Left lung (tissue), 14 donors: ENCODE measurements at places on chromosomes 1 and 21. TPM values are rescaled to one million over a fixed set of nuclear protein-coding genes. Genes with fewer than 3 reads are reported as not detected.

GRCh38 chr21:42094811-42095210 lies 23.7 kb downstream of the UMODL1 start:
- H3K4me3 ChIP-seq, result no peak overlapping the region
- no peaks in the 10 kb centered on the region for H3K36me3 ChIP-seq
- H3K27ac ChIP-seq, result no peak overlapping the region
- no peaks in the 10 kb centered on the region for H3K27me3 ChIP-seq
- no peak for DNase-seq

- no peaks in the 10 kb centered on the region for H3K4me1 ChIP-seq
- DNase-seq, result no peak
- H3K27ac ChIP-seq, result no peak overlapping the region
- H3K27me3 ChIP-seq, result no peaks in the 10 kb centered on the region
- H3K36me3 ChIP-seq, result no peaks in the 10 kb centered on the region
- H3K4me3 ChIP-seq, result no peak overlapping the region
These were observed 17.8 kb upstream of the LRRC47 start for GRCh38 chr1:3814065-3814464.

- H3K27me3 ChIP-seq, result peaks cover 25% of the 10 kb centered on the region
- H3K4me3 ChIP-seq, result no peak overlapping the region
- peaks cover 4% of the 10 kb centered on the region for H3K4me1 ChIP-seq
- H3K36me3 ChIP-seq, result no peaks in the 10 kb centered on the region
- H3K27ac ChIP-seq, result no peak overlapping the region
These were observed 15.6 kb upstream of the CHIA start for GRCh38 chr1:111275079-111275478.

DNA sequence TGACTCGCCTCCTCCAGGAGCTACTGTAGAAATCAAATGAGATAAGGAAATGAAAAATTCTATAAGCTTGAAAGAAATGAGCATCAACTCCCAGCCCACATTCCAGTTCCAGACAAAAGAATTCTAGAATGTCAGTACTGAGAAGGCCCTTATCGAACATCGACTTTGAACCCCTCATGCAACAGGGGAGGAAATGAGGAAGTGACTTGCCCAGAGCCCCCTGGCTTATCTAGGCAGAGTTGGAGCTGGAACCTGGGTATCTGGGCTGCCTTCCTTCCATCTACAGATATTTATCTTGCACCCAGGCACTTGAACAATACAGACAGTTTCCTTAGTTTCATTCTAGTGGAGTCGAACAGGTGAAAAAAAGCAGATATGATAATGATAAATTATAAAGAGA lies 22.3 kb downstream of the MECR start:
- H3K36me3 ChIP-seq, result no peaks in the 10 kb centered on the region
- no peak overlapping the region for H3K4me3 ChIP-seq
- no peak for DNase-seq
- H3K27ac ChIP-seq, result no peak overlapping the region
- no peaks in the 10 kb centered on the region for H3K4me1 ChIP-seq
- no peaks in the 10 kb centered on the region for H3K27me3 ChIP-seq

- H3K36me3 ChIP-seq, result no peaks in the 10 kb centered on the region
- H3K27me3 ChIP-seq, result no peaks in the 10 kb centered on the region
- no peaks in the 10 kb centered on the region for H3K4me1 ChIP-seq
- no peak overlapping the region for H3K4me3 ChIP-seq
- no peak for DNase-seq
These were observed 361.5 kb upstream of the ADGRL2 start for GRCh38 chr1:81439046-81439823.

DNA sequence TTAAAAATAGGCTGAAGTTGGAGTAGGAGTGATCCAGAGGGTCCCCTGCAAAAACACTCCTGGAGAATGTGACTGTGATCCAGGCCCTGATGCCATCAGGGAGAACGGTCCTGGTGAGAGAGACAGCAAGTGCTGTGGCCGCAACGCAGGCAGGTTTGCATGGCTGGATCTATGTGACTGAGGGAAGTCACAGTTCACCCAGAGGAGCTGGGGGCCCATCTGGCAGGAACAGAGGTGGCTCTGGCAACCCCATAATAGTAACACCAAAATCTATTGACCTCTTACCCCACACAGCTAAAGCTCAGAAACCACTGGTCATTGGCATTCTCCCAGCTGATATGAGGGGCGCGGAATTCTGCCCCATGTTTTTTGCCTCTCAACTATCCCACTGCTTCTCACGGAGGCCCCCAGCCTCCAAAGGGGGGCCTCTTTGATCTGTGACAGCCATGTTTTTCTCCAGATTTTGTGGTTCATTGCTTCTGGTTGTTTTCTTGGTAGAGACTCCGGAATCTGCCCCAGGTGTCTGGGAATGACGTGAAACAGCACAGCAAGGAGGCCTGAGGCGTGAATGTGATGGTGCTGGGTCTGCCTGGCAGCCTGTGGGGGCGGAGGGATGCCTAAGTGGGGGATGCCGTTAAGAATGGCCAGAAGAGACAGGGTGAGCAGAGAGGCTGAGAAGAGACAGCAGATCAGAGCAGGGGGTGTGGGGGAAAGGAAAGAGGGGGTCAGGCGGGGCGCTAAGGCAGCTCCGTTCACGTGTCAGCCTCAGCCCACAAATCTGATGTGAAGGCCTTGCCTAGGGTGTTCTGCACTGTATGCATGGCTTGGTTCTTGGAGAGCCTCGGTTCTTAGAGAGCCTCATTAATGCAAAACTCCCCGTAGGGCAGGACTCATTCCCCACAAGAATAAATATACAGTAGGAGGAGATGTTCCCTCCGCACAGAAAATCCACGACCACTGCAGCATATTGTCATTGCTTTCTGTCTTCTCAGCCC lies 23.5 kb downstream of the CASP9 start:
- no peak for DNase-seq
- H3K27me3 ChIP-seq, result no peaks in the 10 kb centered on the region
- no peaks in the 10 kb centered on the region for H3K4me1 ChIP-seq
- H3K4me3 ChIP-seq, result no peak overlapping the region
- no peak overlapping the region for H3K27ac ChIP-seq
- H3K36me3 ChIP-seq, result no peaks in the 10 kb centered on the region

- H3K4me3 ChIP-seq, result no peak overlapping the region
- DNase-seq, result no peak
- peak overlapping the region; percentile 67 for H3K27ac ChIP-seq
- no peaks in the 10 kb centered on the region for H3K36me3 ChIP-seq
- peaks cover 38% of the 10 kb centered on the region for H3K4me1 ChIP-seq
- H3K27me3 ChIP-seq, result no peaks in the 10 kb centered on the region
These were observed 7.7 kb upstream of the S100A2 start for GRCh38 chr1:153573351-153573750.

Gene MINDY1
- total RNA-seq, result 26.0 TPM

Gene WASF2
- 108 TPM for total RNA-seq

Gene GJB4
- total RNA-seq, result not detected

DNA sequence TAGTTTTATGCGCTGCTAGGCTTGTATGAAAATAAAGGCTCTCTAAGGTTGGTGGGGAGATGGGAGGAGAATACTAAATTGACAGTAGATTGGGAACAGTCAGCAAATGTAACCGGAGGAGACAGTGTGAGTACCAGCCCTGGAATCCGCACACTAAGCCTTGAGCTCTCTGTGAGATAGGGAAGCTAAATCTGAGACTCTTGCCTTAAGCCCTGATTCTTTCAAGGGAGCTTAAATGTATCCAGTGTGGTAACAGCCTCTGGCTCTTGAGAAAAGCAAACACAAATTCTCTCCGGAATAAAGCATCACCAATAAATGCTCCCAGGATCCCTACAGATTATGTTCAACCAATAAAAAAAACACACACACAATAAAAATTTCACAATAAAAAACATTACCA lies 33.0 kb upstream of the PDPN start:
- no peaks in the 10 kb centered on the region for H3K4me1 ChIP-seq
- H3K36me3 ChIP-seq, result no peaks in the 10 kb centered on the region
- no peak overlapping the region for H3K4me3 ChIP-seq
- no peaks in the 10 kb centered on the region for H3K27me3 ChIP-seq
- DNase-seq, result no peak

DNA sequence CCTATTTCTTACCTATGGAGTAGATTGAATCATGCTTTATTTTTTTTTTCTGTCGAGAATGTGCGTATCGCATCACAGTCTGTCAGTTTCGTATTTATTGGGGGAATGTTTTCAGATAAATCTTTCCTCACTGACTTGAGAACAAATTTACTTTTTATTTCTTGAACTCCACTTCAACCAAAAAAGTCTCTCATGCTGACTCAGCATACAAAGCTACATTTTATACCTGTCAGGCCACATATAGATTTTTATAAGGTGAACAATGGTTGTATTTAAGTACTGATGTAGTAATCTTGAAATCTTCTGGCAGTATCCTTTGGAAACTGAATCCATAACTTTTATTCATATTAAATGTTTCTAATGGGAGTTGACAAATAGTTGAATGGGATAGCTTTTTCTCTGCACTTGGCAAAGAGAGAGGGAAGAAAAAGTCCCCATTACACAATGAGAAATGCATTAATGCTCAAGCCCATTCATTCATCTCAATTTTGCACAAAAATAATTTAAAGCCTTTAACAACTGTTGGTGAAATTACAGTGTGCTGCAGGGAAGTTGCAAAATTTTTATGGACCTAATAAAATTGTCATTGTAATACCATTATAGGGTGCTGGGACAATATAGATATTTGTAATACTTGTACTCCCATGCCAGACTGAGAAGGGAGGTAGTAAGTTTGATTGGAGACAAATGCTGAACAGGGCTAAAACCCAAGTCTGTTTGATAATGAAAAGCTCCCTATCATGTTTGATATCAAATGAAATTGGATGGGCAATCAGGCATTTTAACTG lies 367.6 kb downstream of the HLX start:
- H3K4me1 ChIP-seq, result no peaks in the 10 kb centered on the region
- DNase-seq, result no peak
- no peak overlapping the region for H3K4me3 ChIP-seq
- no peaks in the 10 kb centered on the region for H3K27me3 ChIP-seq
- H3K36me3 ChIP-seq, result no peaks in the 10 kb centered on the region

Gene BRINP2
- not detected for total RNA-seq

Gene SPRR2A
- total RNA-seq, result not detected

DNA sequence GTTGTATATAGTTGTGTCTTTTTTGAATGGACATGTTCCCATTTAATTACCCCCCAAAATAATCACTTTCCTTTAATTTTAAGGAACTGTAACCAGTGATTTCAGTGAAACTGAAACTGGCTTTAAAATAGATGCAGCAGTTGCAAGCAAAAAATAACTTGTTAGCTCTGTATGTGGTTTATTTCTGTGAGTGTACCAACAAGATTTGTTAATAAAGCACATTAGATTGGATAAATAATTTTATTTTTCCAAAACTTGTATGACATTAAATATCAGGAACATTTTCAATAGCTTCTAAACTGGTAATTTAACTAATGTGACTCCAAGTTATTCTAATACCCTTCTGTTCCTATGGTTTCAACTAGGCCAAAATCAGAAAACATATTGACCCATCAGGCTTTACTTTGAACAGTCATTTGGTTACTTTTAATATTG lies 184.3 kb upstream of the CACYBP start:
- no peaks in the 10 kb centered on the region for H3K36me3 ChIP-seq
- no peaks in the 10 kb centered on the region for H3K4me1 ChIP-seq
- no peak overlapping the region for H3K4me3 ChIP-seq
- H3K27ac ChIP-seq, result no peak overlapping the region
- no peaks in the 10 kb centered on the region for H3K27me3 ChIP-seq
- no peak for DNase-seq
